ENCODE measurements at places on chromosomes 16 and 17.
A peak's percentile ranks its signal among the peaks of the same experiment; 100 is the strongest.

DNA sequence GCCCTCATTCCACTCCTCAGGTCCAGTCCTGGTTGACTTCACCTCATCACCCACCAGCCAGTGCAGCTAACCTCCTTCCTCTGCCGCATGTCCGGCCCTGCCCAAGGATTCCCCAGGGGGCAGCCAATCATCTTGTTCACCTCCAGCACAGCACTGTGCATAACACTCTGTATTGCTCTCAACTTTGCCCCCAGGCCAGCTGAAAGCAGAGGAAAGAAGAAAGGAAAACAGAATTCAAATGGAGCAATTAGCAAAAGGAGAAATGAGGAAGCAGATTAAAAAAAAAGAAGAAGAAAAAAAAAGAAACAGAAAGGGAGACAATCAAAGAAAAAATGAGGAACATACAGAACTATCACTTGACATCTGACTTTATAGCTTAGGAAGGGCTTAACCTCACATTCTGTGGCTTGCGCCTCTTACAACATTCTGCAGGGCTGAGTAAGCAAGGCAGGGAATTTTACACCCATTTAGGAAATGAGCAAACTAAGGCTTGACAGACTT is 26.1 kb downstream of the GAS7 start:
- no peak for DNase-seq

DNA sequence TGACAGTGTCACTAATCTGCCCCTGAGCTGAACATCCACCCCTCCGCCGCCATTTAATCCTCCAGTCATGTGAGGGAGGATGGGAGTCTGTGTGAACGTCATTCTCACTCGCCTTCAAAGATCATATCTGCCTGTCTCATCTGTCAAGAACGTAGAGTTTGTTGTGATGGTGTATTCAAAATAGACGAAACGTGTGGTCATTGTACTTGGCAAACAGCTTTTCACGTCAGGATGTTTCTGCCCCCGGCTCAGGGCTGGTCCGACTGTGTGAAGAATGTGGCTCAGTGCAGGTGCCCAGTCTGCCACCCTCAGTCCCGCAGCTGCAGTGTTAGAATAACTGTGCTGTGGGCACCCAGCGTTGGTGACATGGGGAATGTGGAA is 148.0 kb downstream of the KCNJ12 start:
- no peak for DNase-seq

DNA sequence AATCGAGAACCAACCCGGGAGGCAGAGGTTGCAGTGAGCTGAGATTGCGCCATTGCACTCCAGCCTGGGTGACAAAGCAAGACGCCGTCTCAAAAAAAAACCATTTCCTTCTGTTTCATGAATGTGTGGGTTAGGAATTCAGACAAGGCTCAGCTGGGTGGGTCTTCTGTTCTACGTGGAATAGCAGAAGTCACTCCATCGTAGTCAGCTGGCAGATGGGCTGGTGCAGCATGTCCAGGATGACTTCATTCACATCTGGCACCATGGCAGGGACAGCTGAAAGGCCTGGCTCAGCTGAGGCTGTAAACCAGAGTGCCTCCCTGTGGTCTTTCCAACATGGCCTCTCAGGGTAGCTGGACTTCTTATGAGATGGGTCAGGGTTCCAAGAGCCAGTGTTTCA is 89.0 kb downstream of the C17orf67 start:
- DNase-seq = no peak

DNA sequence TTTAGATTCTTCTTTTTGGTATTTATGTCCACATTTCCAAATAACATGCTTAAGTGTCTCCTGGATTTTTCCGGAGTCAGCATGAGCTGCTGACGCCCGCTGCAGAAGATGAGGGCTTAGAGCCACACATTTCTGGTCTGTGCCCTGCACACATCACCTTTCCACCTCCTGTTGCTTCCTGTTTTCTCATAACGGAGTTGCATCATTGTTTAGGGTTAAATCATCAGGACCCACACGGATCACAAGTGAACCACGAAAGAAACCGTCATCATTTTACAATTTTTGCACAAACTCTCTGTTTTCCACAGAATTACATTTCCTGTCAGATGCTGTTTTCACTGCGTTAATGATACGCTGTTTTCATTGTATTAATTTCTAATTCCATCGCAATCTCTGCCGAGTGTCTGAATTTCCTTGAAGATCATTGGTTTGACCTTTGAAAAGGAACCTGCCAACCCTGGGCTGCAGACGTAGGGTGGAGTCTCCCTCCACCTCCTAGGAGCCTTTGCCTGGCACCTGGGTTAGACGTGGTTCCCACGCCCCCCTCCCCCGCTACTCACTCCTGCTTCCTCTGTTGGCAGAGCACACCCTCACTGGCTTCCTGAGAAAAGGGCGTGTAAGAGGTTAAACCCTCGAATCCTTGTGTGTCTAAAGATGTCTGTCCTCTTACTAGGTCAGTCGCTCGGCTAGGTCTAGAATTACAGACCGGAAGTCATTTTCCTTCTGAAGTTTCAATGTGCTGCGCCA is 68.2 kb downstream of the RNF213 start:
- no peak for DNase-seq

DNA sequence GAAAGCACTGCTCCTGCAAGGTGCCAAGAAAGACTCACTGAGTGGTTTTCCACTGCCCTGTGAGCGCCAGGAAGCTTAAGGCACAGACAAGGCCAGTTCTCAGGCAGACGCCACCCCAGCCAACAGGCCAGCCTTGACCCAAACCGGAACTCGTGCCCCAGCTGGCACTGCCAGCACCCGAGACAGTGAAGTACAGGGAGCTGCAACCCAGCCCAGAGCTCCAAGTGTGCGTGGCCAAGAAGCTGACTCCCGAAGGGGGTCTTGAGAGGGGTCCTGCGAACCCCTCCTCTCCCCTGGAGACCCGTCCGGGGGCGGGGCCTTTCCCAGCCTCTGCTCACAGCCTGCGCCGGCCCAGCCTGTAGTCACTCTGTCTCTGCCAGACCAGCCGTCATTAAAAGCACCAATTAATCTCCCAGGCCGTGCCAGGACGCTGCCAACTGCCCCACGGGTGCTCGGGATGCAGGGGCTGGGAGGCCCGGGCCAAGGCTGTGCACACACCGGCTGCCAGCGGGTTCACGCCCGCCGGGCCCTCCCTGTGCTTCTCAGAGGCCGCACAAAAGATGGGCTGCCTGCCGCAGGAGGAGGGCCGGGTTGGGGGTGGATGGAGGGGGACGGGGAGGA is 4.4 kb upstream of the SOX8 start:
- no peak for DNase-seq

- DNase-seq = no peak
These were observed 8.4 kb downstream of the MAF start for GRCh38 chr16:79592186-79592585.

DNA sequence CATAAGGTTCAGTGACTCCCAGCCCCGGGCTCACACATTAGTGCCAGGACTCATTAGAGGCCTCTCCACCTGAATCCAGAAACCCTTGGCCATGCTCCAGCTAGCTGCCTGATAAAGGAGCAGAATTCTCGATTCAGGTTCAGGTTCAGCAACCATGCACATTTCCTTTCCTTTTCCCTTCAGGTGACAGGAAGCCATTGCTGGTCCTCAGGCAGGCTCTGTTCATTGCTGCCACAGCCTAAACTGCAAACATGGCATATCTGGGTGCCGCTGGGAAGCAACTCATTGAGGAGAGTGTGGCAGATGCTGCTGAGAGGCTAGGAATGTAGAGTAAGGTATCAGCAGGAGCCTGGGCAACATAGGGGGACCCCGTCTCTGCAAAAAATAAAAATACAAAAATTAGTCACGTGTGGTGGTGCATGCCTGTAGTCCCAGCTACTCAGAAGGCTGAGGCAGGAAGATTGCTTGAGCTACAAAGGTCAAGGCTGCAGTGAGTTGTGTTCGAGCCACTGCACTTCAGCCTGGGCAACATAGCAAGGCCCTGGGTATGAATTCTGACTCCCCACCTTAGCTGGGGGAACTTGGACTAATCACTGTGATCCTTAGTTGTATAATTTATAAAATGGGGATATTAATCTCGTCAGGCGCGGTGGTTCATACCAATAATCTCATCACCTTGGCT is 28.7 kb downstream of the ARL4D start:
- DNase-seq = no peak

DNA sequence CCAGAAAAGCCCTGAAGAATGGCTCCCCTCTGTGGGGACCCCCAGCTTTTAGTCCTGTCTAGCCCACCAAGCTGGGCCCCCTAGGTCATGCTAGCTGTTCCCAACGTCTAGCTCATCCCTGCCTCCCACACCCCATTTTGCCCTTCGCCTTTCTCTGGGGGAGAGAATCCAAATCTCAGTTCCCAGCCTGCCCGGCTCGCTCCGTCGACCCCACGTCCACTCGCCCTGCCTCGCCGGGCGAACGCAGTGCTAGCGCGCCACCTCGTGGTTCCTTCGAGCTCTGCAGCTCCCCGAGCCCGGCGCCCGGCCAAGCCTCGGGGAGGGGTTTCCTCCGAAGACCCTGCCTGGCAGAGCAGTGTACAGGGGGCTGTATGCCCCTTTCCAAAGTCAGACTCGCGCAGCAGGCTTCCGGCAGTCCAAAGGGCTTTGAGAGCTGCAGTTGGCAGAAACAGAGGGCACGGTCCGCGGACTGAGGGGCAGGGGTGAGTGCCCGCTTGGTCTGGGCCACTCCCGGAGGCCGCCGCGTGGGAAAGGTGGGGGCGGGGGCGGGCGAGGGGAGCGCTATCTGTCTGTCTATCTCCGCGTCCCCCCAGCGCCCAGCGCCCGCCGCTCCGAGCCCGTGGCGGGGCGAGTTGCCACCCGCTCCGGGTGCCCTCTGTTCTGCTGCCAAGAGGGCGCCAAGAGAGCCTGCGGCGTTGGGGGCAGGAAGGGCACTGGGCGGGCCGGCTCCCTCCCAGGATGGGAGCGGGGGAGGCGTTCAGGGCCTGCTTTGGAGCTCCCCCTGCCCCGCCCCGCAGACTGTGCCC is 1.7 kb upstream of the DLX3 start:
- peak; percentile 66 for DNase-seq

- DNase-seq = no peak
These were observed 186.4 kb upstream of the CDH13 start for GRCh38 chr16:82440336-82440735.

- DNase-seq = no peak
These were observed 13.7 kb upstream of the GUCY2D start for GRCh38 chr17:7988750-7989178.

DNA sequence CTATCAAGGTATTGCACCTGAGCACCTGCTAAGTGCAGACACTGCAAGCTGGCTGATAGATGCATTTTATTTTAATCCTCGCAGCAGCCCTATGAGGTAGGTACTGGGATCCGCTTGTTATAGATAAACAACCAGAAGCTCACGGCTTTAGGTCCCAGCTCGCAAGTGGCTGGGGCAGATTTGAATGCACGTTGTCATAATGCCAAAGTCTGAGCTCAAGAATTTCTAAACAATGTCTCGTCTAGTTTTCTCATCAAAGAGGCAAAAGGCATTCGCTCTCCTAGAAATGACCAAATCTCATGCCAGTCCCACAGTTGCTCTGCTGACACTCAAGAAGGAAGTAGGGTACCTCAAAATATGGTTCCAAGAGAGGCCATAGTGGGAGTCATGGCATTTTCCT is 20.5 kb downstream of the SOX9 start:
- no peak for DNase-seq

- peak; percentile 14 for DNase-seq
These were observed at the start of gene TRPV3 for GRCh38 chr17:3557768-3558583. TRPV3 (minus strand) TSS chr17:3557812; CDS start chr17:3554850, 2,962 bp downstream.

DNA sequence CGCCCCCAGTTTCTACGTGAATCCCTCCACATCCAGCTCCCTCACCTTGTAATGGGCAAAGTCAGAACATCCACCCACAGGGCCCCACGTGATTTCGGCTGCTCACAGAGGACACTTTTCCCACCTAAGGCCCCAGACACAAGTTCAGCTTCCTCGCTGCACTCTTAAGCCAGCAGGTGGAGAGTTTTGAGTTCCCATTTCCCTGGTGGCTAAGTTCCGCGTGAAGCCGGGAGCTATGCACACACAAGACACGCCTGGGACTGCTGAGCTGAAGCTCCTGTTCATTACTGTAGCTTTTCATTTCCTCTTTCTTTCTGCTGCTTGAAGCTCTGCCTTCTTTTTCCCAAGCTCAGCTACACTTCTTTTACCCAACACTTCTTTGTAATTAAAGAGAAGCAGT is 273.8 kb downstream of the NPIPA8 start:
- no peak for DNase-seq
